Cortex of kidney (tissue), 1 donor: ENCODE measurements at places on chromosomes 4 and X.

- no peak for DNase-seq
Observed at GRCh38 chrX:68681443-68681941, 34.0 kb downstream of the STARD8 start.

- no peak for DNase-seq
Observed at GRCh38 chr4:184417802-184418511, 56.4 kb downstream of the IRF2 start.

DNA sequence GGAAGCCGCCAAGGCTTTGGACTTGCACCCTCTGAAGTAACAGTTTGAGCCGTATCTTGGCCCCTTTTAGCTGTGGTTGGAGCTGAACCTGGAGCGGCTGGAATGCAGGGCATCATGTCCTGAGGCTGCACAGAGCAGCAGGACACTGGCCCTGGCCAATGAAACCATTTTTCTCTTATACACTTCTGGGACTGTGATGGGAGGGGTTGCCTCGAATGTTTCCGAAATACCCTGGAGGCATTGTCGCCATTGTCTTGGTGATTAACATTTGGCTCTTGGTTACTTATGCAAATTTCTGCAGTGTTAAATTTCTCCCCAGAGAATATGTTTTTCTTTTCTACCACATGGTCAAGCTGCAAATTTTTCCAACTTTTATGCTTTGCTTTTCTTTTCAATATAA lies 137.2 kb downstream of the MAGEC1 start:
- no peak for DNase-seq

DNA sequence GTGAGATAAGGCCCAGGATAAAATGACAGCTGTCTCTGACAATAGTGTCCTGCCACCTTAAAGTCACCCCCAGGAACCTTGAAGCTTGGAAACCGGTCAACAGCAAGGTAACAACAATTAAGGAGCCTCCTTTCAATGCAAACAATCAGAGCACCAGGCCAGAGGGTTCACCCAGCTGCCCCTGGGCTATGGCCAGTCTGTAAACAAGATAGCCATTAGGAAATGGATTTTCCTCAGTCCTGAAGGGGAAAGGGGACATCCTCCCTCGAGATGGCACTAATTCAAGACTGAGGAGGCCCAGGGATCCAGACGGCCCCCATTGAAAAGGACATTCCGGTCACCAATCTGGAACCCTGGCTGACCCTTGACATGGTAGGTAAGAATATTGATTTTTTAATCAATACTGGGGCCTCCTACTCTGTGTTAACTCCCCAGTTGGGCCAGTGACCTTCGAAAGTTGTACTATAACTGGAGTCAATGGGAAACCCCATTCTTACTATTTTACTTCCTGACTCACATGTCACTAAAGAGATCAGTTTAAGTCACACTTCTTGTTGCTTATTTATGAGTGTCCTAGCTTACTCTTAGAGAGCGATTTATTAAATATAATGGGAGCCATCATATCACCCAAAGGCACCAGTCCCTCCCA lies 61.7 kb upstream of the CT45A1 start:
- no peak for DNase-seq

DNA sequence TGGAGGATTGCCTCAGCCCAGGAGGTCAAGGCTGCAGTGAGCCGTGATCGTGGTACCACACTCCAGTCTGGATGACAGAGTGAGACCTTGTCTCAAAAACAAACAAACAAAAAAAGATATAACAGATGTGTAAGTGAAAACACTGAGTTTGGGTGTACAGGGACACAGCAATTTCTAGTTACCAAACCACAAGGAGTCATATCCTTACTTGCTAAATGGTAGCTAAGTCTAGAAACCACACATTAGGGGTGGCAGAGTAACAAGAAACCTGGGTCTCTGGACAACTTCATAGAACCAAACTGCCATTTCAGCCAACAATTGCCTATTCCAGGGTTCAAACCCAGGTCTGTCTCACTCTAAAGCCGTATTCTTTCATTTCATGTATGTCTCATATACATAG lies 20.8 kb downstream of the PPEF2 start:
- DNase-seq: no peak
